ENCODE measurements at places on chromosomes 2 and 18.

DNA sequence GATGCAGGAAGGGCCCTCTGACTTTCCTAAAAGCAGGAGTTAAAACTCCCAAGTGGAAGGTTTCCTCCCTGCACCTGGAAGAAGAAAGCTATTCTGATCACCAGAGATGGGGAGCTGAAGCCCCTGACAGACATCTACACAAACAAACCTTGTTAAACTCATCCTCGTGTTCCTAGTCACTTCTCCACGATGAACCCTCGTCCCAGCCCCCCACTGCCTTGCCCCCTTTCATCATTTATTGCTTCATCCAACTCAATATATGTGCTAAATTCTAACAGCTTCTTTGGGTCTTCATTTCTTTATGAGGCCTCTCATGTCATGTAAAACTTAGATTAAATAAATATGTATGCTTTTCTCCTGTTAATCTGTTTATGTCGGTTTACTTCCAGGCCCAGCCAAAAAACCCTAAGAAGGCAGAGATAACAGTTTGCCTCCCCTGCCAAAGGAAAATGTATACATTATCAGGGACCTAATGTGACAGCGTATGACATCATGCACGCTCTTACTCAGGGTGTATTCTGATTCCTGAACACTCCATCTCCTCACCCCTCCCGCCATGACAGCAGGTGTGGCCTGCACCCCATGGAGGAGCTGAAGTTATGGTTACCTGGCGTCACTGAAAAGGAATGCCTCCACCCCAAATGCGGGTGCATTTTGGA lies 287.2 kb downstream of the STK39 start:
- no peak for DNase-seq

GRCh38 chr2:82317012-82317411 lies 2012.5 kb upstream of the LRRTM1 start:
- no peak for DNase-seq

GRCh38 chr2:74867841-74868658 lies 34.1 kb downstream of the HK2 start:
- no peak for DNase-seq

DNA sequence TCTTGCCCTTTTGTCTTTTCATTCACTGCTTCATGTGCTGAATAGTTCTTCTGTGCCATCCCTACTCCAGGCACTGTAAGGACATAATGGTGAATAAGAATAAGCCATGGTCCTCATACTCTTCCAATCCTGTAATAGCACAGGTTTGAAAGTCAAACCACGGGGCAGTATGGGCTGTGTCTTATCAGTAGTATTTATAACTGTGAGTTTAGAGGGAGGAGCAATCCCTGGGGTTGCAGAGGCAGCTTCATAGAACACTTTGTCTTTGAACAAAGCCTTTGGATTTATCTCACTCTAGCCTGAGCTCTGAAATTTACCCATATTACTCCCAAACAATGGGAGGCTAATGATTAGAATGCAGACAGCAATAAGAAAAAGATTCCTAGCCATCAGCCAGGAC lies 30.2 kb upstream of the ALK start:
- DNase-seq: no peak

DNA sequence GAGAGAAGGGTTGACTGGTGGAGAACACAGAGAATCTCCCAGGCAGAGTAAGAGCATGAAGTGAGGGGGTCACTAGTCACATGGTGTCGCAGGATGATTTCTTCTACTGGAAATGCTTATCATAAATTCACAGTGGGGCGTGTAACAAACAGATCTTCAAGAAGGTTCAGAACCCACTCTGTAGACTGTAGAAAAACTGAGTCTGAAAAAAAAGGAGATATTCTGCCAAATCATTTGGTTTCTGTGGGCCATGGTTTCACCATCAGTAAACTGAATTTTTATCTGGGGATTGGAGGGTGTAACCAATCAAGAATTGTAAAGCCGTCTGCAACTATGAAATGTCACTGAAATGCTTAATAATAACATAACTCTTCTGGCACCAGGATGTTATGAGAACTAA lies 15.0 kb downstream of the TPGS2 start:
- DNase-seq: no peak

- DNase-seq: peak; percentile 12
Measured at GRCh38 chr2:70516596-70516995, 37.0 kb downstream of the TGFA start.

DNA sequence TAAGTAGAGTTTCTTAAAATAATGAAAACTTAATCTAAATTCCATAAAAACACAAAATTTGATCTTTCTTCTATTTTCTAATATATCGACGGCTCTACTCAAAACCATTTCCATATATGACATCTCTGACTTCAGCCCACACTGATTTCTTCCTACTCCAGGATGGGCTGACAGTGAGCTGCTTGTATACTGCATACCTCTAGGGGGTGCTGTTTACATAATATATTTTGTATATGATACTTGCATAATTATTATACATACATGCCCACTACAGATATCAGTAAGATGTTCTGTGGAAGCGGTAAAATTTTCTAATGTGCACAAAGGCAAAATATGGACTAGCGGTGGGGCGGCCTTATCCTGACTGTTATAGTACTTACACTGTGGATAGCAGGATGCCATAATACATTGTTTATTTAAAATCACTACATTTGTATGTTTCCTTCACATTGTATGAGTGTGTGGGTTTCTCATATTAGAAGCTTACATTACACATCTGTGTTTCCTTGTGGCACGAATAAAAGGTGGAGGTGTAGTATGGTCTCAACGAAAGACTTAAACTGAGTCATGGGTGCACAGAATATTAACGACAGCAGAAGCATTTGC lies 66.1 kb upstream of the NXPH2 start:
- DNase-seq: peak; percentile 1

- DNase-seq: peak; percentile 12
Measured at GRCh38 chr18:5456577-5457461, 87.0 kb downstream of the EPB41L3 start.

- no peak for DNase-seq
Measured at GRCh38 chr2:64296140-64296480, 151.9 kb upstream of the PELI1 start.

DNA sequence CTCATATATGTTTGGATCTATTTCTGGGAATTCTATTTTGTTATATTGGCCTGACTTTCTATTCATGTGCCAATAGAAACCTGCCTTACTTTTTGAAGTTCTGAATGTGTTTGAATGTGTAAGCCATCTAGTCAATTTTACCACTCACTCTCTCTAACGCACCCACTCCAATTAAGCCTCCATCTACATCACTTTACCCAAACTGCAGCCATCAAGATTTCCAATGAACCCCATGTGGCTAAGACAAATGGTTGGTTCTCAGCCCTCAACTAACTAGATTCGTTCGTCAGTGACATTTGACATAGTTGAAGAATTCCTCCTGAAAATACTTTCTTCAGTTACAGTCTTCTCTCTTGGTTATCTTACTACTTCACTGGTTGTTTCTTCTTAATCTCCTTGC lies 137.3 kb upstream of the FSHR start:
- no peak for DNase-seq

- no peak for DNase-seq
Measured at GRCh38 chr2:36376992-36377738, 21.6 kb downstream of the CRIM1 start.

GRCh38 chr2:101770726-101771125 lies 73.2 kb downstream of the MAP4K4 start:
- DNase-seq: peak; percentile 23

GRCh38 chr2:172693037-172693436 lies 42.6 kb upstream of the RAPGEF4 start:
- peak; percentile 64 for DNase-seq

- DNase-seq: no peak
Measured at GRCh38 chr2:191870744-191871143, 23.9 kb upstream of the CAVIN2 start.

All from activated T-cell treated with anti-CD3 and anti-CD28 coated beads, Interleukin-2, amount 50 U/mL, for 72 hours (primary cell).